ENCODE measurements at places on chromosomes 3 and 15.

DNA sequence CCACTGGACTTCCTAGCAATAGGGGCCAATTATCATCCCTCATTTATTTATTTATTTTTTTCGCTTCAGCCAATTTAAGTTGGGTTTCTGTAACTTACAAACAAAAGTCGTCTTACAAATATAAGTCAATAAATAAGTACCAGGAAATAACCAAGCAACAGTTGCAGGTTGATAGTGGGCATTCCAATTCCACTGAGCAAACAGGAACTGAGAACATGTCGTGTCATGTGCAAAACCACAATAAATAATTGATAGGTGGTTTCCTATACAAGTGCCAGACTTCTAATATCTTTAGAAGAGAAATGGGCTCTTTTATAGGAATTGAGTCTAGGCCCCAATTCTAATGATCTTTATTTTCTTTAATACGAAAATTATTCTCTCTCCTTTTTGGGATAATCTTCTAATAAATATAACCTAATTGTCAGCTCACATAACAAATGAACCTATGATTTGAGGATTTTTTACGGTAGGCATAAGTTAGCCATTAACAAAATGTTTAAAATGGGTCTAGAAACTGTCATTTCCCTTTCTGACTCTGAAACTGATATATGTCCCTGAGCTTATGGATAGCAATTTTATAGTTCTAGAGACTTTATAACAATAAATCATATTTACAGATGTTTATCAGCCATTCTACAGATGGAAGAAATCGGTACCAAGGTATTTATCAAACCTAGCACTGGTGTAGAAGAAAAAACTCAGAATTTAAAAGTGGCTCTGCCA is 571.8 kb downstream of the FOXP1 start:
- no peak for DNase-seq

DNA sequence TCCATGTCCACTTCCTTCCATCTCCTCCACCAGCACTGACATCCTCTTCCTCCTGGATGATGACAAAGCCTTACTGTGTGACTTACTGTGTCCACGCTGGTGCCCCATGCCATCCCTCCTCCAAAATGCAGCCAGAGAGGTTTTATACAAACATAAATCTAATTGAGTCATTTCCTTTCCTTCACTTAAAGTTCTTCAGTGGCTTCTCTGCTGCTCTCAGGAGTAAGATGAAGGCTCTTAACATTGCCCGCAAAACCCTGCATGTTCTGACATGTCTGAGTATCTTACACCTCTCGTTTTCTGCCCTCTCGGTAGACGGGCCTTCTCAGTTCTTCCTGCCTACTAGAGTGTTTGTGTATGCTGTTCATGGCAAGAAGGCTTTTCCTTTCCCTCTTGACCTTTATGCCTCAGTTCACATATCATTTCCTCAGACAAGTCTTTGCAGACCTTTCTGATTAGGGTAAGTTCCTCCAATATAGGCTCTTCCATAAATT is 175.5 kb downstream of the CFAP20DC start:
- DNase-seq, result peak; percentile 67

GRCh38 chr3:112109322-112109721 is 23.1 kb downstream of the C3orf52 start:
- no peak for DNase-seq

DNA sequence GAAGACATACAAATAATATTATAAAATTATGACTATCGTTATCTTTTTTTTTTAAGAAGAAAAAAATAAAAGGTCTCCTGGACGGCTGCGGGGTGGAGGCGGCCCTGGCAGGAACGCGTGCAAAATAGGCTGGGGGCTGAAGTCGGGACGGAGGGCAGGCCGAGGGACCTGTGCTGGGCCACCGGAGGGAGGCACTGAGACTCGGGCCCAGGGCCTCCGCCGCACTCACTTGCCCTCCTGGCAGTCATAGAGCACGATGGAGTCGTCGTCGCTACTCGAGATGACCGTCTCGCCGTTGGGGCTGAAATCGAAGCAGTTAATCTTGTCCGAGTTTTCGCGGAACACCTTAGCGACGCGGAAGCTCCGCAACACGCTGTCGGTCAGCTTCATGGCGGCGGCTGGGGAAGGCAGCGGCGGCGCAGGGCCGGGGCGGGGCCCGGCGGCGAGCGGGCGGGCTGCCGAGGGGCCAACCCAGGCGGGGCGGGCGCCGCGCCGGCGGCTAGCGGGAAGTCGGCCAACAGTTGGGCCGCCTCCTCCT is 408 bp downstream of the WDR82 start:
- DNase-seq, result peak; percentile 53

DNA sequence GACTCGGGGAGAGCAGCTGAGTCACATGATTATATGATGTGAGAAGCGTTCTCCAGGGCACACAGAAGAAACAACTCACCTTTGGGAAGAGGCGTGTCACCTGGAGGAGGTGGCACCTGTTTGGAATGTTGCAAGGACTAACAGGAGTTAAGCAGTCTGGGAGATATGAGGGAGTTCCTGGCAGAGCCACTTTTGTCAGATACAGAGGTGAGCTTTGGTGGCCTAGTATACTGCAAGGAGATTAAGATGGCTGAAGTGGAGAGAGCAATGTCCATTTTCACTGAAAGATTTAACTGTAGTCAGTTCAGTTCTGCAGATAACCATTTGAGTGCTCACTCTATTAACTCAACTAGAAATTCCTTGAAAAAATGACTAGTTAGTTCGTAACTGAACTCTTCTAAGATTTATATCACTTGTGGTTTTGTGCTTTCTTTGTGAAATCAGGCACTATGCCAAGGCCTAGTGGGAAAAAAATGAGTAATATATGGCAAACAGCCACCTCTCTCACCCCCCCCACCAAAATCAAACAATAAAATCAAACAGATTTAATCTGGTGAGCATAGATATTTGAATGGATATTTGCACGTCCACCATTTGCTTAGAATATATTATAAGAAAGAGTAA is 61.3 kb downstream of the CRYBG3 start:
- DNase-seq, result peak; percentile 53

- no peak for DNase-seq
Measured at GRCh38 chr3:34727700-34728099, 911.6 kb upstream of the ARPP21 start.

DNA sequence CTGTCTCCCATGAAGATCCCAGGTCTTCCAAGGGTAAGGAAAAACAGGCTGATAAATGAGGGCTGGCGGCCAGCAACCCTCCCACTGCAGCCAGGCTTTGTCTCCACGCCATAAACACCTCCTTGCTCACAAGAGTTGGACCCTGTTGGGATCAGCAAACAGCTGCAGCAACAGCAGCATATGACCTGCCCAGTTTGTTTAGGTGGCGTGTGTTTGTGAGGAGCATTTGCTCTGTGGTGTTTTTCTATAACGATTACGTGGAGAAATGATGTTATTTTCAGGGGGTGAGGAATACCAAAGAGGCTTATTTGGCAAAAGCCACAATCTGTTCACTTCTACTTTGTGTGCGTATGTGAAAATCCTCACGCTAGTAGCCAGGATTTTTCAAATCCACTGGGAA is 58.5 kb downstream of the RFTN1 start:
- DNase-seq, result no peak

DNA sequence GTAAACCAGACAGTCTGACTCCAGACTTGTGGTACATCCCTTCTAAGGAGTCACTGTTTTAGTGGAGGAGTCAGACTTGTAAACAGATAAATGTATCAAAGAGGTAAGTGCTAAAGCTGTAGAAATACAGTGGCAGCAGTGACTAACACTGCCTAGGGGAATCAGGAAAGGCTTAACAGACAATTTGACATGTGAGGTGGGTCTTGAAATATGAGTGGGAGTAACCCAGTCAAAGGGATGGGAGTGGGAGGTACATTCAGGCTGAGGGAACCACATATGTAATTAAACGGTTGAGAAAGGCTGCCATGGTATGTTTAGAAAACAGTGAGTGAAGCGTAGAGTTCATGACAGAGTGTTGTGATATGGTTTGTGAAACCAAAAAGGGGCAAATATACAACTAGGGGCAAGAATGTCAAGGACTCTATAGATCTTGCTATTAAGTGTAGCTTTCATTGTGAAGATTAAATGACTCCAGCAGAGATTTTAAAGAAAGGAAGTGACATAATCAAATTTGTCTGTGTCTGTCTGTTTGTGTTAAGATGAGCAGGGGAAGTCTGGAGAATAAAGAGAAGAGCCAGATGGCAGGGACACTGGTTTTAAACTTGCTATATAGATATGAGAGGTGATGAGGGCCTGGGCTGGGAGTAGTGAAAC is 11.2 kb upstream of the ALCAM start:
- DNase-seq, result peak; percentile 36

DNA sequence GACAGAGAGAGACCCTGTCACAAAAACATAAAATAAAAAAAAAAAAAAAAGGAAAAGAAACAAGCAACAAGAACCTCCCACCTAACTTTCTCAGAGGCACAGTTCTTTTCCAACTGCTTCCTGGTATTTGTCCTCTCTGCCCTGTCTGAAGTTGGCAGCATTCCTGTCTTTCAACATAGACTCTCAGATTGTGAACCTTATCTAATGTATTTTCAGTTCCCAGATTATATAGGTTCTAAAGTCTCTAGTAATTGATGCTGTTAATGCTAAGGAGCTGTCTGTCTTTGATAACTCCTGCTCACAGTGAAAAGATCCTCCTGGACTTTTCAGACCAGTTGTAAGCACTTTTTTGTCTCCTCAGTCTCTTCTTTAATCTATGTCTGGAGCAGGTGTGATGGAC is 199.5 kb upstream of the P2RY1 start:
- DNase-seq, result no peak
